ENCODE measurements at places on chromosomes 5 and 9.
A peak's percentile ranks its signal among the peaks of the same experiment; 100 is the strongest.

DNA sequence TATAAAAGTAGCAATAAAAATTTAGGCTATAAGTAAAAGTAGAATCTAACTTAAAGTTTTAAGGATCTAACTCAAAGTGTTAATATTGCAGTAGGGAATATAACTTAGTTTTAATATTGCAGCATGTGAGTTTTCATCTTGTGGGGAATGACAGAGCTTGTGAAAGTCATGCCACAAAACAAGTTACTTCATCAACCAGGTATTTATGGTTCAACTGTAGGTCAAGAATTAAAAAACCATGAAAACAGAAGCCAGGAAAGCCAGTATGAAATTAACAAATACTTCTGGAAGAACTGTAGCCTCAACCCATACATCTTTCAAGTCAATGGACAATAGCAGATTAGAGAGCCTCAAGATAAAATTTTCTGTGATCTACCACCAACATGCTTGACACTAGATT is 19.0 kb downstream of the HMGCS1 start:
- DNase-seq: no peak

DNA sequence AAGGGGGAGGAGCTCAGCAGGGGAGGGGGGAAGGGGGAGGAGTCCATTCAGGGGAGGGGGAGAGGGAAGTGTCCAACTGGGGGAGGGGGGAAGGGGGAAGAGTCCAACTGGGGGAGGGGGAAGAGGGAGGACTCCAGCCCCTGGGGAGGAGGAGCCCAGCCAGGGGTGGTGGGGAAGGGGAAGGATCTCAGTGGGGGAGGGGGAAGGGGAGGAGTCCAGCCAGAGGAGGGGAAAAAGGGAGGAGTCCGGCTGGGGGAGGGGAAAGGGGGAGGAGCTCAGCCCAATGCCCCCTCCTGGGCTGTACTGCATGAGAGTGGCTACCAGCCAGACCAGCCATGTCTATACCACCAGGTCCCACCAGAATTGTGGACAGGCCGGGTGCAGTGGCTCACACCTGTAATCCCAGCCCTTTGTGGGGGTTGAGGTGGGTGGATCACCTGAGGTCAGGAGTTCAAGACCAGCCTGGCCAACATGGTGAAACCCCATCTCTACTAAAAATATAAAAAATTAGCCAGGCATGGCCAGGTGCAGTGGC is 30.6 kb upstream of the ADAMTS2 start:
- no peak for DNase-seq

GRCh38 chr9:111842313-111842712 is 47.6 kb upstream of the SHOC1 start:
- DNase-seq: no peak

GRCh38 chr9:8244505-8245092 is 445.0 kb upstream of the DMAC1 start:
- no peak for DNase-seq

DNA sequence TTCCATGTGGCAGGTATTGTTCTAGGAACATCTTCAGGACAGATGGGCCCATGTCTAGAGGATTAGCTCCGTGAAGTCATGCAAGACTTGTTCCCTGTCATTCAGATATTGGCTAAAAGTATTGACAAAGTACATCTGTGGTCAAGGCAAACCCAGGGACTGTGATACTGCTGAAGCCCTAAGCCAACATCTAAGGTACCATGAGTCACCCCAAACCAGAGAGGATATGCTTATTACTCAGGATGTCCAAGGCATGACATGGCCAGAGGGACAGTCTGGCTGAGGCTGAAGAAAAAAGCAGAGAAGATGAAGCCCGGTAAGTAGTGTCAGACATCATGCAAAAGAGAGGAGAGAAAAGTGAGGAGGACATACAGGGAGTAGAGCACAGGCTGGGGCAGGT is 31.0 kb downstream of the HMHB1 start:
- DNase-seq: no peak

- no peak for DNase-seq
Observed at GRCh38 chr9:128202648-128203023, 543 bp upstream of the DNM1 start.

DNA sequence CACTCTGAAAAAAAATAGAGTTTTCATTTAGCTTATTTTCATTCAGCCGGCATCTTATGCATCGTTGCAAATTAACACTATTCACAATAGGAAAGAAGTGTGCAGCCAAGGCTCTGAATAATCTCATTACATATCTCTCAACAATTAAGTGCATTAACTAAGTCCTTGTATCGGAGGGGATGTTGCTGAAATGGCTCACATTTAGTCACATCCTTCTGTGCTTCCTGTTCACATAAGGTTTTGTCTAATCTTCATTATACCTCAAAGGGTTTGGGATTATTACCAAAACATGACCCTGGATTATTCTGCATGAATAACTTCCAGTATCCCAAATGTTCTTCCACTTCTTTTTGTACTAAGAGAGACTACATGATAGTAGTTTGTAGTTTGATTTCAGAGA is 278.0 kb upstream of the GRIA1 start:
- DNase-seq: no peak

DNA sequence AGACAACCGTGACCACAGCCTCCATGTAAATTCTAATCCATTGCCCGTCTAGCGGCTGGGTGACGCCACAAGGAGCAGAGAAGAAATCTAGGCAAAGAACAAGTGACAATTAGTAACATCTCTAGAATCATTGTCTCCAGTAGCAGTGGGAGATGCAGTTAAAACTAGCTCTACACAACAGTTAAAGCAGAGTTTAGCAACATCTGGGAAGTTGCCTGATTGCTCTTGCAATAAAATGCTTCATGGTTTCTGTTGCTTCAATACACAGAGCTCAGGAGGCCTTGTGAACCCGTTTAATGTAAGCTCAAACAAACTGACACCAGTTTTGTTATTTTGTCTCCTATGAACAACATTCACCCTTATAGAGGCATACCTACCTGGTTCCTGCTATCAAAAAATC is 369.8 kb upstream of the PDE4D start:
- DNase-seq: no peak

DNA sequence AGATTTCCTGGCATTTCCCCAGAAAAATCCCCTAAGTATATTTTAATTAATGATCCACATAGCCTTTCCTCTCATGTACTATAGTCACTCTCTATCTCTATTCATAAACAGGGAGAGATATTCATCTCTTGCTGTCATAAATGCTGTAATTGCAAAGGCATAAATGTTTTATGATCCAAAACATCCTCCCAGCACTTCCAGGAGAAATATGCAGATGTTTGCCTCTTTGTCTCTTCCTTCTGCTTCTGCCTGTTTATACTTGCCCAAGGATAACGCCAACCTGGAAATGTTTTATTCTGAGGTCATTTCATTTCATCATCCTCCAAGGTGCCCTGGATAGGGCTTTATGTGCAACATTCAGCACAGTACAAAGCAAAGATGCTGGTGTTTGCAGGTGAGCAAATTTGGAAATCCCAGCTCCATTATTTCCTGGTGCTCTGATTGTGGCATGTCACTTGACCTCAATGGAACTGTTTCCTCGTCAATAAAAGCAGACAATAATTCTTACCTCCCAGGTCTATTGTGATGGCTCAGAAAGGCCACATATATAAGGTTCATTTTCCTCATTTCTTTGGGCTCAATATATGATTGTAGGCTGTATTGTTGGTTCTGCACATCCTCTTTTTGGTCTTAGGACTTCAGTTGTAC is 6.9 kb downstream of the TNFSF15 start:
- no peak for DNase-seq

- DNase-seq: no peak
Observed at GRCh38 chr5:153233933-153234332, 256.5 kb upstream of the GRIA1 start.

DNA sequence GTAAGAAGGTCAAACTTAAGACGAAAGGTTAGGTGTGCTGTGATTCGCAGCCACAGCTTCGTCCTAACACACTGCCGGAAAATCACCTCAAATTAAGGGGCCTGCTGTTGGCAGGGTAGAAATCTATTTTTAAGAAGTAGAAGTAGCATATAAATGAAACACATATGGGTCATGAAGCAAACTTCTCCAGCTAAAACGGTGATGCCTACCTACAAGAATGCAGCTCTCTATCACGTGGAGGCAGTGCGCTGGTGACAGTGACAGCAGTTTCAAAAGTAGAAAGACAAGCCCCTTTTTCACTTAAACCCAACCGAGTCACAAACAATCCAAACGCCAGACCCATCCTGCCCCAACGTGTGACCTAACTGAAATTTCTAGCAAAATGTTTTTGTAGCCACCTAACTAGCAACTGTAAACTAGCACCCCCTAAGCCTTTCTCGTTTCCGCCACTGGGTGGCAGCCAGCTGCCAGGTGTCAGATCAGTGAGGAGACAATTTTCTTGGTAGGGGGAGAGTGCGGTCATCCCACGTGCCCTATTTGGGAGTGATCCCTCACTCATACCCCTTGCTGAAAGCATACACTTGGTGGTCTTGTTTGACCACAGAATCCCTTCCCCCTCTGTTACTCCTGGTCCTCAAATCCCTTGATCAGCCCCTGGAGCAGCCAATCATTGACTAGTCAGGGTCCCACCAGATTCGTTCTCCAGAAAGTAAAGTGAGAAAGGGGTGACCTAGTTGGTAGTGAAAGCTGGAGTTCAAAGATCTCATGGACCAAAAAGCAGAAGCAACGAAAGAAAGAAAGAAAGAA is 71.8 kb upstream of the MAMDC2 start:
- peak; percentile 57 for DNase-seq

DNA sequence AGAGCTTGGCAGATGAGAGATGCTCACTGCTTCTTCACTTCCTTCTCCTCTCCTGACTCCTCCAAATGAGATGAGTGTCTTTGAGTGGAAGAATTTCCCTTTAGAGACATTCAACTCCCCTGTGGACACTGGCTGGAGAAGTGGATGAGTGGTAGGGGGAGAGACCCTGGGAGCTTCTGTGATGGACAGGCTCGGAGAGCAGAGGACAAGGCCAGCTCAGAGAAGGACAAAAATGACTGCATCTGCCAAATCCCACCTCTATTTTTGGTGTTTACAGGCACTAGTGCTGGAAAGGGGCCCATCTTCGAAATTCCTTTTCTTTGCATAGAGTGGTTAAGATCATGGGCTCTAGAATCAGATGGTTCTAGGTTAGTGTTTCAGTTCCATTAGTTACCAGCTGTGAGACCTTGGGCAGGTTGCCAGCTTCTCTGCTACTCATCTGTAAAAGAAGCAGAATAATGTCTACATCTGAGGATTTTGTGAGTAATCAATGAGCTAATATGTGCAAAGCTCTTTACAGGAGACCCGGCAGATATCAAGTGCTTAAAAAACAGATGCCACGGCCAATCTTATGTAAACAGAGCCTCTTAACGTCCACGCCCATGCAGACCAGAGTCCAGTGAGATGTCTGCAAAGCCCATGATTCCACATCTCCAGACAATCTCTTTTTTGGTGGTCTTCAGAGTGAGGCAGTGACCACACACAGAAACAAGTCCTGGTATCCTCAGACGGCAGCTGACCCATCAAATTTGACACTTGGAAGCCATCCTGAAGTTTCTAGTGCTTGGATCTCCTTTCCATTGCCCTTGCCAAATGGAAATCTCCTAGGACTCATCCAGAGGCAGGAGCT is 13.6 kb upstream of the COL27A1 start:
- DNase-seq: no peak

GRCh38 chr5:173613433-173614159 is 2.9 kb downstream of the BOD1 start:
- no peak for DNase-seq

DNA sequence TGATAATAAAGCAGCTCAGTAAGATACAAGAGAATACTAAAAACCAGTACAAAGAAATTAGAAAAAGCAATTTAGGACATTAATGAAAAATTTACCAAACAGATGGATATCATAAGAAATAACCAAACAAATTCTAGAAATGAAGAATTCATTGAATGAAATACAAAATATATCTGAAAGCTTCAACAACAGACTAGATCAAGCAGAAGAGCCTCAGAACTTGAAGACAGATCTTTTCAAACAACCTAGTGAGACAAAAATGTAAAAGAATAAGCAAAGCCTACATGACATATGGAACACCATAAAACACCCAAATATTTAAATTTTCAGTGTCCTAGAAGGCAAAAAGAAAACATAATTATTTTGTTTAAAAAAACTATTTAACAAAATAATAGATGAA is 66.9 kb downstream of the SKIC3 start:
- DNase-seq: no peak

DNA sequence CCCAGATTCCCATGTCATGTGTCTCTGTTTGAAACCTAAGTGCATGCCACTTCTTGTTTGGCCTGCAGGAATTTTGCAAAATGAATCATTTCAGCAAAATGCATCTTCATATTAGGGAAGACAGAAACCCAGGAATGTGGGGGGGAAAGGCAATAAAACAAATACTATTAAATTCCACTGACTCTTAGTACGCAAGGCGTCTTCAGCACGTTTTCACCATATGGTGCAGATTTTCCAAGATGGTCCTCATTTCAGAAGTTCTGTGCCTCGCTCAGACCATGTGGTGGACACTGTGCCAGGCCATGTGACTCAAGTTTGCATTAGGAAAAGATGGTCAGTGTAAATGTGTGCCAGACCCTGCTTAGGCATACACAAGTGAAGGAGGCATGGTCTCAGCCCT is 184.0 kb downstream of the ACTL7B start:
- no peak for DNase-seq

GRCh38 chr5:142745268-142745667 is 24.9 kb upstream of the ARHGAP26 start:
- DNase-seq: no peak

- DNase-seq: no peak
Observed at GRCh38 chr5:125245216-125245615, 498.8 kb upstream of the ZNF608 start.

DNA sequence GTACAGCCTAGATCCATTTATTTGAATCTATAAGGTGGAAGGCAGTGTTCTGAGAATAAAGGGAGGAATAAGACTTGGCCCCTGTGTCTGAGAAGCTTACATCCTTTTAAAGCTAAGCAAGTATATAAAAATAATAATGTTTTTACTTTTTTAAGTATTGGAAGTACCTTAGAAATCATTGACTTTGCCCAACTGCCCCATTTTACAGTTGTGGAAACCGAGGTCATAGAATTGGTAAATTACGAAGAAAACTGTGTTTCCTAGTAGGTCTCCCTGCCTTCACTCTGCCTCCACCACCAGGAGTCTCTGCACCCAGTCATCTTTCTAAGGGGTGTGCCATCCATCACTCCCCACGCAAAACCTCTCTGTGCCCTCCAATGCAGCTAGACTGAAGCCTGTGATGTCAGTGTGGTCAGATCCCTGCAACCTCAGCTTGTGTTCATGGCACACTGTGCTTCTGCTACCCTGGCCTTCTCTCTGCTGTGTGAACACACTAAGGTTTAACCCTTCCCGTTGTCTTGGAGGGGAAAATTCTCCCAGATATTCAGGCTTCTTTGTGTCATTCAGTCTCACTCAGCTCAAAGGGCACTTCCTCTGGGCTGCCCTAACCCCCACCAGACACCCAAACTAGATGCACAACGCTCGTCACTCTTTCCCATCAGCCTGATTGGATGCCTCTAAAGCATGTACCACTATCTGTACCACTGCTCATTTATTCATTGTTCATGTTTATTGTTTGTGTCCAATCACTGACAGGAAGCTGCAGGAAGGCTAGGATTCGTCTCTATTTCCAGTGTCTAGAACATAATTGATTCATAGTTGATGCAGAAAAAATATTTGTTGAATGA is 18.2 kb downstream of the ADRB2 start:
- DNase-seq: no peak

- no peak for DNase-seq
Observed at GRCh38 chr9:109052416-109052815, 39.1 kb upstream of the CTNNAL1 start.

Measured in NT2/D1 (cell line).